Mammary epithelial cell (primary cell): ENCODE measurements at places on chromosomes 2 and 18.

- DNase-seq = no peak
Observed at GRCh38 chr2:191215230-191215629, 30.0 kb upstream of the MYO1B start.

GRCh38 chr2:101613056-101613704 is 84.3 kb upstream of the MAP4K4 start:
- DNase-seq = no peak

DNA sequence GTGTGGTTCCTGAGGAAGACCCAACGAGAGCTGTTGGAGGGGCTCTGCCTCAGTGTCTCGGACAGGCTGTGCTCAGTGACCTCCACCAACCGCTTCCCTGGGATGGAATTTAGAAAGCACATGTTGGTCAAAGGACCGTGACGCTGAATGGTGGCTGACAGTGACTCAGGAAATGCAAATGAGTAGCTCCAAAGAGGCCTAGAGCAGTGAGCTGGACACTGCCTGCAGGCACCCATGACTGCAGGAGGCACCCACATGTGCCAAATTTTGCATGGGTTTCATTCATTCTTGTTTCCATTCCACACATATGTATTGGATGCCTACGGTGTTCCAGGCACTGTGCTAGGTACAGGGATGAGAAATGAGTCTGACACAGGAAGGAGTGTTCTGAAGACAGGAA is 46.4 kb downstream of the ACKR3 start:
- DNase-seq = no peak

DNA sequence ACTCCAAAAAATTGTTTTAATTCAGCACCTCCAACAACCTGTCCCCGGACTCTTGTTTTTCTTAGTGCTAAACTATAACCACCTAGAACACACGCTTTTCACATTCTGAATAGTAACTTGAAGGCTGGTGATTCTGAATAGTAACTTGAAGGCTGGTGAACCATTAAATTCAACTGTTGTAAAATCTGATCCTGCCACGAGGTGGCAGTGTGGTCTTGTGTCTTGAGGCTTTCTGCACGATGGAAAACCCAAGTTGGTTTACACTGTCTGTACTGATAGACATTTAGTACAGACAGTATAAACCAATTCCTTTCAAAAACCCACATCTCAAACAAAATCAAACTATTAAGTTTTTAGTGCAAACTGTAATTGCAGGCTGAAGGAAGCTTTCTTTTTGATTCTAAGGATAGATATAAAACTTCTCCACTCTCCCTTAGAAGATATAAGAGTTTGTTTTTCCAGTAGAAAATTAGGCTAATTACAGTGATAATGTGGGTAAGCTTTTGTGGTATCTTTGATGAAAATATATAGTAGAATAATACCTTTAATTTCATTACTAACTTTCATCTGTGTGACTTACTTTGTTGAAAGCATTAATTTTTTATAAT is 57.6 kb downstream of the VAPA start:
- peak; percentile 63 for DNase-seq

DNA sequence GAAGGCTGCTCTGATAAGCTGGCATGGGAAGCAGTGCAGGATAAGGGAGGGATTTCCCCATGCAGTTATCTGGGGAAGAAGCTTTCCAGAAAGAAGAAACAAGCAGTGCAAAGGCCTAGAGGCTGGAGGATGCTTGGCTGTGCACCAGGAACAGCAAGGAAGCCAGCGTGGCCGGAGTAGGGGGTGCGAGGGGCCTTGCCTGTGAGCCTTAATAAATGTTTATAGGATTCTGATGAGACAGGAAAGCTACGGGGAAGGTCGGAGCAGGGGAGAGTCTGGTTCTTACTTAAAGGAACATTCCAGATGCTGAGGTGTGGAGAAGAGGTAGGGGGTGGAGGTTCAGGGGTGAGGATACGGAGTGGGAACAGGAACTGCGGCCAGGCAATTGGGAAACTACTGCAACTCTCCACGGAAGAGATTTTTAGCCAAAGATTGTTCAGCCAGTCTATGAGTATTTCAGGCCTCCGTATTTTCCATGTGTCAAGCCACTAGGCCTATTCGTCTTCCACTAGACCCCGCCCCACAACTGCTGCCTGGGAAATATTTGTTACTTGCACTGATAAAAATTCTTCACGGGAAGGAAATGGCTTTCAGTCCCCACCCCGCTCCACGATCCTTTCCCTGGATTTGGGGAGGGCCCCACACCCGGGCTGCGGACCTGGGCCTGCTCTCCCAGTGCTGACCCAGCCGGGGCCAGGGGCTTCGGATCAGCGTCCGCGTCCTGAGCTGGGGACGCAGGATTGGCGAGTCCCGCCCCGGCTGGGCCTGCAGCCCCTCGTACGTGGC is 516 bp downstream of the EIF2AK2 start:
- DNase-seq = peak; percentile 52

DNA sequence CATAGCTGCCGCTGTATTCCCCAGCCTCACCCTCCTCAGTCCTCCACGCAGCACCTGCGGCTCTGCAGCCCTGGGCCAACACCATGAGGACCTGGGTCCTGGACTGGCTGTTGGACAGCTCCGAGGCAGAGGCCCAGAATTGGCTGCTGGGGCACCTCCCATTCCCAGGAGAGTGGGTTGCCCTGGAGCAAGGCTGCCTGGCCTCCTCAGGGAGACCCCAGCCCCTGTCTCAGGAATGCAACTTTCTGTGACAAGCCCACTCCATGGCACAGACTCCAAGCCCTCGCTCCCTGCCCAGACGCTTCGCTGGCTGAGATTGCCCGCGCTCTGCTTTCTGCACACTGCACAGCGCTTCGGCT is 33.0 kb downstream of the CYP26B1 start:
- DNase-seq = no peak

GRCh38 chr2:12334412-12334966 is 382.2 kb upstream of the TRIB2 start:
- no peak for DNase-seq
